Endothelial cell (in vitro differentiated cells): ENCODE measurements at places on chromosomes 2 and 18. TPM values are rescaled to one million over a fixed set of nuclear protein-coding genes. Genes with fewer than 3 reads are reported as not detected.
A peak's percentile ranks its signal among the peaks of the same experiment; 100 is the strongest.

GRCh38 chr2:66849153-66849755 is 414.3 kb downstream of the MEIS1 start:
- no peaks in the 10 kb centered on the region for H3K4me1 ChIP-seq
- H3K27me3 ChIP-seq = no peaks in the 10 kb centered on the region
- no peak for DNase-seq
- H3K27ac ChIP-seq = no peak overlapping the region

DNA sequence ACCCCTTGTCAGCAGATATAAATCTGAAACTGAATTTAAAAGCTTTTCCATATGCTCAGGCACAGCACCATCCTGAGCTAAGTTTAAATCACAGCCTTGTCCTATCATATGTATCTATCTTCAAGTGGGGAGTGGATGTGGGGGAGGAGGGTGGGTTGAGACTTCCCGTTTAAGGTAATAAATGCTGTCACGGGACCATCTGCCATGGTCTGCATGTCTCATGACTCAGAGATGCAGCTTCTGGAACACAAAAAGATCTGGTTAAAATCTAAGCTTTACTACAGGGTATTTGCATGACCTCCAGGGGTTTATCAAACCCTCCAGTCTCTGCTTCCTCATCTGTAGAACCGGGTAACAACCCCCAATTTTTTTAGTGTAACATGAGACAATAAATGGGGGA is 377.7 kb upstream of the ST6GAL2 start:
- no peak overlapping the region for H3K27ac ChIP-seq
- H3K4me3 ChIP-seq = no peak overlapping the region
- no peak for DNase-seq
- peaks cover 2% of the 10 kb centered on the region for H3K27me3 ChIP-seq
- H3K36me3 ChIP-seq = no peaks in the 10 kb centered on the region
- H3K4me1 ChIP-seq = no peaks in the 10 kb centered on the region

DNA sequence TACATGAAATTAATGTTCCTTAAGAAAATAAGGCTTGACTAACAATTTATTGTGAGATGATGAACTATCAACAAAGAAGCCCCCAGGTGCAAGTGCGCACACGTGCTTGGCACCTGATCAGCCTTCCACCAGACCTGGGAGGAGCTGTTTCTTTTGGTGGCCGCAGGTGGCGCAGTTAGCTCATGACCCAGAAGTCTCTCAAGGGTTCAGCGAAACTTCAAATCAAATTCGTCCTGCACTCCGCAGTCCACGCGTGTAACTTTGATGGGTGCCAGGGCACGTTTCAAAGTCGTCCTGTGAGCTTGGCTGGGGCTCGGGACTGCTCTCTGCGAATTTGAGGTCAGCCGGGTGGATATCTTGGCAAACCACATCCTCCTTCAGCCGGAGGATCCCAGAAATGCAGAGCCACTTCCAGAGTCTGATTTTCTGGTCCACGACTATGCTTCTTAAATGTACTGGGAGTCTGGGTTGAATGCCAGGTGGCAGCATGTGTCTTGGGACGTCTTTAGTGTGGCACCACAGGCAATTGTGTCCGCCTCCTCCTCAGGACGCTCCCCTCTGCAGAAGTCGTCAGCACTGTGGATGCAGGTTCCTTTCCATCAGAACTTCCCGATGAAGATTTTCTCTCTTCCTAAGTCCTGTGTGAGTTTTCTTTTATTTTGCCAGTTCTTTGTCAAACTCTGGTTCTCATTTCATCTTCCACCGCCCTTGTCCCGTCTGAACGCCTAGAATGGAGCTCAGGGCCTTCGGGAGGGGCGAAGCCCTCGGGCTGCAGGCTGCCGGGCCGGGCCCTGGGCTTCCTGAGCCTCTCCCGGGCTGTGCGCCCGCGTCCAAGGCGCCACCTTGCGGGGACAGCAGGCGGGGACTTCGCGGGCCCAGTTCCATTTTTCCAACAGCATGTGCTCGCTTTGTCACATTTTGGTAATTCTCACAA is 61.3 kb upstream of the RAPGEF4 start:
- peak; percentile 72 for DNase-seq
- peaks cover 2% of the 10 kb centered on the region for H3K27me3 ChIP-seq
- H3K4me3 ChIP-seq = no peak overlapping the region
- H3K27ac ChIP-seq = no peak overlapping the region
- no peaks in the 10 kb centered on the region for H3K4me1 ChIP-seq

DNA sequence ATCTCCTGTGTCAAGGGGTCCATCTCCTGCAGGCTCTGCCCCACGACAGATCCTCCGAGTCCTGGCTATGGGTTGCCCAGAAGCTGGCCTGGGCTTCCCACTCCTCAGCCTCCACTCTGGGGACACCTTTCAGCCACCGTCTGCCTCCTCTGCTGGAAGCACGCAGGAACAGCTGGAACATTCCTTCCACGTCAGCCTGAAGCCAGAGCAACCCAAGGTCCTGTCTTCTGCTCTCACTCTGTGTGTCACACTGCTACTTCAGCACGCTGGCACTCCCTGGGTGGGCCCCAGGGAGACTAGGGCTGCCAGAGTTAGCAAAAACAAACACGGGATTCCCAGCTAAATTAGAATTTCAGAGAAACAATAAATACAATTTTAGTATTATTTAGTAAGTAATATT is 148.8 kb downstream of the HRH4 start:
- no peak overlapping the region for H3K4me3 ChIP-seq
- H3K27ac ChIP-seq = no peak overlapping the region
- no peaks in the 10 kb centered on the region for H3K36me3 ChIP-seq
- DNase-seq = no peak
- H3K4me1 ChIP-seq = peaks cover 6% of the 10 kb centered on the region

- H3K4me3 ChIP-seq = no peak overlapping the region
- H3K4me1 ChIP-seq = peaks cover 4% of the 10 kb centered on the region
- no peaks in the 10 kb centered on the region for H3K27me3 ChIP-seq
- peaks cover 3% of the 10 kb centered on the region for H3K36me3 ChIP-seq
- no peak overlapping the region for H3K27ac ChIP-seq
- DNase-seq = no peak
Observed at GRCh38 chr2:54924121-54924520, 126.1 kb downstream of the RTN4 start.

GRCh38 chr2:223727562-223727961 is 109.8 kb downstream of the AP1S3 start:
- peaks cover 28% of the 10 kb centered on the region for H3K4me1 ChIP-seq
- H3K36me3 ChIP-seq = no peaks in the 10 kb centered on the region
- no peak overlapping the region for H3K27ac ChIP-seq
- peaks cover 4% of the 10 kb centered on the region for H3K27me3 ChIP-seq
- H3K4me3 ChIP-seq = no peak overlapping the region

DNA sequence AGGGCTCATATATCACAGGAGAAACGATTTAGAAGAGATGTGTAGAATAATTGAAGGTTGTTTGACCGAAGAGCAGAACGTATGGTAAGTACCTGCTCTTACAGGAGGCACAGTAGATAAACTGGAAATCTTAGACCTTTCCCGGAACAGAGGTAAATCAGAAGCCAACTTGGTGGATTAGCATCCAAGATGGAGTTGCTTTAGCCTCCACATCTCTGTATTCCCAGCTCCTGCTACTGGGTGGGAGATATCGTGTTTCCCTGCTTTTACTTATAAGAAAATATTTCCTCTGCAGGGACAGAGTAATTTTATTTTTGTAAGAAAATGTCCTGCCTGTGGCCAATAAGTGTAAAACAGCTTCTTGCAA is 164.5 kb downstream of the SLC39A10 start:
- H3K27me3 ChIP-seq = no peaks in the 10 kb centered on the region
- H3K36me3 ChIP-seq = no peaks in the 10 kb centered on the region
- H3K4me1 ChIP-seq = no peaks in the 10 kb centered on the region
- DNase-seq = no peak
- H3K4me3 ChIP-seq = no peak overlapping the region

DNA sequence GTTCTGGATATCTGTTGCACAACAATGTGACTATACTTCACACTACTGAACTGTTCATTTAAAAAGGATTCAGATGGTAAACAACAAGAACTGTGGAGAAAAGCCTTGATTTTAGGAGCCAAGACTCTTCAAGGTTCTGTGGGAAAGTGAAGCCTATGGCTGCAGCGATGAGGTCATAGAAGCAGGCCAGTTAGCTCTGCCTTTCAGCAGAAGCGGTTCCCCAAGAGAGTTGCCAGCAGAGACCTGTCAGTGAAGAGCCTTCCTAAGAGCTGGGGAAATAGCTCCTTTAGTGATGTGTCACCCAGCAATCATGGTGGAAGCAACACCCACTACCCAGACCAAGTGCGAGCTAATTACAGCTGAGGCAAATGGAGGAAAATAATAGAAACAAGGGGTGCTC is 346.5 kb upstream of the ETAA1 start:
- no peak overlapping the region for H3K27ac ChIP-seq
- H3K27me3 ChIP-seq = no peaks in the 10 kb centered on the region
- no peaks in the 10 kb centered on the region for H3K36me3 ChIP-seq
- H3K4me3 ChIP-seq = no peak overlapping the region
- no peak for DNase-seq

DNA sequence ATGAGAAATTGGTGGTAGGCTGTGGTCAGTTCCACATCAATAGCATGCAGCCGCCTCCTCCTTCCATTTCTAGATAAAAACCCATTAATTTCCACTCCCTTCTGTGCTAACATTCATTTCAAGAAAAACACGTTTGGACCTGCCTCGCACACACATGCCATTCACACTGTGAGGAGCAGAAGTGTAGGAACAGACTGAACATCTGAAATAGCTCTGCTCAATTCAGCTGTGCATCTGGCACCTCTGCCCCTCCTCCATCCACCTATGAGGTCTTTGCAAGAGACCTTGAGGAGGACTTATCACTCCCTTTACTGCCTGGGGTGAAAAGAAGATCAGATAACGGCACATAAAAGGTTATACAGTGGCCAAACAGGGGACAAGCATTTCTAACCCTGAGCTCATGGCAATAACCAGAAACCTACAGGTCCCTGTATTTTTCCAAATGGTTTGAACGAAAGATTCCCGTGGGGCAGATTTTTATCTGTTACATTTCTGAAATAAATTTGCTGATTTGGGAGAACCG is 30.8 kb upstream of the LRP2 start:
- no peak overlapping the region for H3K27ac ChIP-seq
- no peaks in the 10 kb centered on the region for H3K4me1 ChIP-seq
- H3K4me3 ChIP-seq = no peak overlapping the region
- H3K36me3 ChIP-seq = no peaks in the 10 kb centered on the region
- no peak for DNase-seq

GRCh38 chr2:655626-656025 is 21.6 kb downstream of the TMEM18 start:
- H3K27me3 ChIP-seq = no peaks in the 10 kb centered on the region
- H3K36me3 ChIP-seq = no peaks in the 10 kb centered on the region
- no peak overlapping the region for H3K4me3 ChIP-seq
- no peak for DNase-seq

DNA sequence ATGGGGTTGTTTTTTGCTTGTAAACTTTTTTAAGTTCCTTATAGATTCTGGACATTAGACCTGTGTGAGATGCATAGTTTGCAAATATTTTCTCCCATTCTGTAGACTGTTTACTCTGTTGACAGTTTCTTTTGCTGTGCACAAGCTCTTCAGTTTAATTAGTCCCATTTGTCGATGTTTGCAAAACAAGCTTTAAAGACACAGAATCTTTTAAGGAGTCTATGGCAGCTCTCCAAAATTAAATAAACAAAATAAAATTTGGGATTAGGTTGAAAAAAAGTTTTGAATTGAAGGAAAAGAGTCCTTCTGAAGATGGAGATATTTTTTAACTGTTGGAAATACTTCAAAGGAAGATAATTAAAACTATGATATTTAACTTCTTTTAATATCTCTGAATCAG is 88.8 kb downstream of the MAP3K20 start:
- H3K36me3 ChIP-seq = no peaks in the 10 kb centered on the region
- no peak for DNase-seq
- H3K27me3 ChIP-seq = no peaks in the 10 kb centered on the region
- no peak overlapping the region for H3K4me3 ChIP-seq
- H3K27ac ChIP-seq = no peak overlapping the region

- H3K27ac ChIP-seq = no peak overlapping the region
- H3K36me3 ChIP-seq = peaks cover 9% of the 10 kb centered on the region
- H3K27me3 ChIP-seq = peaks cover 1% of the 10 kb centered on the region
- no peaks in the 10 kb centered on the region for H3K4me1 ChIP-seq
- no peak for DNase-seq
Observed at GRCh38 chr18:22667156-22667555, 249.4 kb upstream of the CTAGE1 start.

DNA sequence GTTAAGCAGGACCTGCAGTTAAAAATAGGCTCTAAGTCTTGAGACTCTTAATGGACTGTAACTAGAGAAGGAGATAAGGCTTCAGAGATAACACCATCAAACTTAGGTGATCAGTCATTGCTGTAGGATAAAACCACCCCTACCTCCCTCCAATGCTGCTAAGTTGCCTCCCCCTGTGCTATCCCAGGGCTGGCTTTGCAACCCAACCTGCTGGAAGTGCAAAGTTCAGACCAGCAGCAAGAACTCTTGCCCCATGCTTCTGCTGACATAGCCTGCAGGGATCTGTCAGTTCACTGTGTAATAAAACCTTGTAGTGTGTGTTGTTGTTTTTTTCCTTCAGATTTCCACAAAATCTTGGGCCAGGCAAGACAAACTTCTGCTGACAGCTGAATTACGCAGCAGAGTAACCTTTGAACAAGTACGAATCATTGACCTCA is 57.4 kb upstream of the EPB41L3 start:
- no peak for DNase-seq
- H3K36me3 ChIP-seq = no peaks in the 10 kb centered on the region
- no peak overlapping the region for H3K27ac ChIP-seq
- H3K4me1 ChIP-seq = no peaks in the 10 kb centered on the region
- no peak overlapping the region for H3K4me3 ChIP-seq
- H3K27me3 ChIP-seq = no peaks in the 10 kb centered on the region

DNA sequence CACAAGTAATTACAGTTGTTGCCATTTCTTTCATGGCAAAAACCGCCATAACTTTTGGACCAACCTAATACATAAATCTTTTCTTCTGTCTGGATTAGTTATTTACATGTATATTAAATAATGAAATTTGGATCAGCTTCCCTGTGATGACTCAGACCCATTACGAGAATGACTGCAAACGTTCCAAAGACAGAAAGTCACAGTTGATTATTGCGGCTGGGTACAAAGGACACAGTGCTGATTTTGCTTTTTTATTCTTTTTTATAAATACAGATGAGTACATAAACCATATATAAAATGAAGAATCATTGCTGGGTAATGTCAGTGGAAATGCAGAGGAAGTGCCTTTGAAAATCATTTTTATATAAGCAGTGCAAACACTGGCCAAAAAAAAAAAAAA is 126.2 kb downstream of the TWIST2 start:
- no peak for DNase-seq
- no peak overlapping the region for H3K4me3 ChIP-seq
- H3K4me1 ChIP-seq = no peaks in the 10 kb centered on the region
- H3K27ac ChIP-seq = no peak overlapping the region
- no peaks in the 10 kb centered on the region for H3K36me3 ChIP-seq

- no peak for DNase-seq
- H3K36me3 ChIP-seq = no peaks in the 10 kb centered on the region
- H3K27me3 ChIP-seq = no peaks in the 10 kb centered on the region
- no peak overlapping the region for H3K27ac ChIP-seq
- H3K4me3 ChIP-seq = no peak overlapping the region
Observed at GRCh38 chr2:193496786-193497185, 1302.1 kb upstream of the TMEFF2 start.

- H3K4me3 ChIP-seq = no peak overlapping the region
- no peak overlapping the region for H3K27ac ChIP-seq
- DNase-seq = no peak
- H3K4me1 ChIP-seq = peaks cover 31% of the 10 kb centered on the region
- H3K27me3 ChIP-seq = no peaks in the 10 kb centered on the region
Observed at GRCh38 chr2:19577723-19578122, 219.3 kb upstream of the OSR1 start.

GRCh38 chr2:10688921-10689807 is 611 bp downstream of the NOL10 start:
- peak; percentile 12 for DNase-seq
- no peaks in the 10 kb centered on the region for H3K36me3 ChIP-seq
- peak overlapping the region; percentile 96 for H3K27ac ChIP-seq
- peaks cover 5% of the 10 kb centered on the region for H3K4me1 ChIP-seq
- H3K4me3 ChIP-seq = no peak overlapping the region

Gene CCBE1
- total RNA-seq = 1.2 TPM

Gene LONRF2
- total RNA-seq = not detected

Gene SERPINB2
- not detected for total RNA-seq

Gene AQP12A
- not detected for total RNA-seq
